Ovary (tissue), 10 donors: ENCODE measurements at places on chromosomes 12 and 14. TPM values are rescaled to one million over a fixed set of nuclear protein-coding genes. Genes with fewer than 3 reads are reported as not detected.

Gene AVPR1A
- 0.94 TPM for polyA plus RNA-seq

Gene C12orf76
- polyA plus RNA-seq: 17.8 TPM

Gene CRY1
- 8.3 TPM for polyA plus RNA-seq

Gene OASL
- polyA plus RNA-seq: 0.42 TPM
